ENCODE measurements at places on chromosomes 16 and 17.

DNA sequence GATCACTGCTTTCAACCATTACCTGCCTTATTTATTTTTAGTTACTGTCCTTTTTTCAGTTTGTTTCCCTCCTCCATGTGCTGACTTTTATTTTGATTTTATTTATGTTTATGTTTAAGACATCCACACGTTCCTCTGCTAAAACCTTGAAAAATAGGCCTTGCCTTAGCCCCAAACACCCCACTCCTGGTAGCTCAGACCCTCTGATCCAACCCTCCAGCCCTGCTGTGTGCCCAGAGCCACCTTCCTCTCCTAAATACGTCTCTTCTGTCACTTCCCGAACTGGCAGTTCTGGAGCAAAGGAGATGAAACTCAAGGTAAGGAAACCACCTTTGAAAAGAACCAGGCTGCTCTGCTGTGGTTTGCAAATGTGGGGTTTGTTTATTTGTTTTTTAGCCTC, 9.3 kb upstream of the STH start:
- DNase-seq = no peak

- no peak for DNase-seq
These were observed 8.9 kb downstream of the NSMCE1 start for GRCh38 chr16:27259710-27260109.

DNA sequence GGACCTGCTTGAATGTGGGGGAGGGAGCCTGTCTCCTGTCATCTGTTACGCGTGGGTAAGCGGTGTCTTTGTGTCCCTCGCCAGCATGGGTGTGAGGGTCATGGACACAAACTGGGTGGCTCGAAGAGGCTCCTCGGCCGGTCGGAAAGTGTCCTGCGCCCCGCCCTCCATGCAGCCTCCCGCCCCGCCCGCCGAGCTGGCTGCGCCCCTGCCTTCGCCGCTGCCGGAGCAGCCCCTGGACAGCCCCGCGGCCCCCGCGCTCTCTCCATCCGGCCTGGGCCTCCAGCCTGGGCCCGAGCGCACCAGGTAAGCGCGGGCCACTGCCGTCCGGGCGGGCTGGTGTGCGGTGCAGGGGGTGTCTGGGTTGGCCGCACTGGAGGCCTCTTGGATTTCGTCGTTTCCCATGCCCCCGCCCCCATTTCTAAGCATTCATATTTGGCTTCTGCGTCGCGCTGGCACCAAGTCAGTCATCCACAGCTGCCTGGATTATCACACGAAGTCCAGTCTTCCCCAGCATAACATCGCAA, 43.8 kb downstream of the ELAC2 start:
- no peak for DNase-seq

GRCh38 chr17:75077496-75078283, 10.1 kb upstream of the SLC16A5 start:
- peak; percentile 64 for DNase-seq

GRCh38 chr17:63578027-63578768, 22.5 kb upstream of the TACO1 start:
- DNase-seq = no peak

- DNase-seq = no peak
These were observed 17.2 kb upstream of the UTP6 start for GRCh38 chr17:31918701-31919128.

GRCh38 chr16:50509521-50510341, 38.5 kb upstream of the NKD1 start:
- DNase-seq = peak; percentile 58

DNA sequence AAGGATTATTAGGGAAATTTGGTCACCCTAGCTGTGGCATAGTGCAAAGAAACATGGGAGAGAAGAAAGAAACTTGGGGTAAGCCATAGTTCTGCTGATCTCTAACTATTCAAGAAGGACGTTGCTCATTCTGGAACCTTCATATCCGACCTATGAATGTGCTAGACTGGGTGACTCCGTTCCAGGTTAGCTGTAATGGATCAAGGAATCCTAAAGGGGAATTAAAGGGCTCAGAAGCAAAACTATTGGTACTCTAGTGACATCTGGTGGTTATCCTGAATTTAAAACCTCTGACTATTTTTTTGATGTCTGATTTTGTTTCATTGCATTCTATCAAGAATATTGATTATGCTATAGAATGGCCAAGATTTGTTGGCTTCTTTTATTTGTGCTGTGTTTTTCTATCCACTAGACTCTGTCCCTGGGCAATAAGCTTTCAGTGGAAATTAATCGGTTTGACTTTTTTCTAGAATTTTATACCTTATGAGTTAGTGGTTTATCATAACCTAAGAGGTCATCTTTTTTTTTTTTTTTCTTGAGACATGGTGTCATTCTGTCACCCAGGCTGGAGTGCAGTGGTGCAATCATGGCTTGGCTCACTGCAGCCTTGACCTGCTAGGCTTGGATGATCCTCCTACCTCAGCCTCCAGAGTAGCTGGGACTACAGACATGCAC, 19.5 kb downstream of the PCTP start:
- DNase-seq = no peak

DNA sequence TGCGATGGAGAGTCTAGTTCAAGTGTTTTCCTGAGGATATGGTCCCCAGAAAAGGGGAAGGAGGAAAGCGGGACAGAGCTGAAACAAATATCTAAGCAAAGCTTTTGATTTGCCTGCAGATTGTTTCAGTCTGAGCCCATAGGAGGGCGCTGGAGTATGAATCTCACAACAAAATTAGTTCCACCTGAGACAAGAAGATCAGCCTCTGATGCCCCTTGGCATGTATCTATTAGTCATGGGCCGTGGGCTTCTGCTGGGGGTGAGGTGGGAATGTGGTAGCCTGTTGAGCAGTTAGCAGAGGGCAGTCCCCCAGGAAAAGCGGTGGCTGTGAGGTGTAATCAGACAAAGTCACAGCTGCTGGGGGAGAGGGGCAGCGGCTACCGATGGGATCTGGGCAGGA, 446.9 kb downstream of the CA10 start:
- no peak for DNase-seq

- DNase-seq = no peak
These were observed 27.2 kb downstream of the ZNF423 start for GRCh38 chr16:49828533-49829267.

GRCh38 chr16:58661199-58661830, 23.3 kb downstream of the SLC38A7 start:
- peak; percentile 8 for DNase-seq

DNA sequence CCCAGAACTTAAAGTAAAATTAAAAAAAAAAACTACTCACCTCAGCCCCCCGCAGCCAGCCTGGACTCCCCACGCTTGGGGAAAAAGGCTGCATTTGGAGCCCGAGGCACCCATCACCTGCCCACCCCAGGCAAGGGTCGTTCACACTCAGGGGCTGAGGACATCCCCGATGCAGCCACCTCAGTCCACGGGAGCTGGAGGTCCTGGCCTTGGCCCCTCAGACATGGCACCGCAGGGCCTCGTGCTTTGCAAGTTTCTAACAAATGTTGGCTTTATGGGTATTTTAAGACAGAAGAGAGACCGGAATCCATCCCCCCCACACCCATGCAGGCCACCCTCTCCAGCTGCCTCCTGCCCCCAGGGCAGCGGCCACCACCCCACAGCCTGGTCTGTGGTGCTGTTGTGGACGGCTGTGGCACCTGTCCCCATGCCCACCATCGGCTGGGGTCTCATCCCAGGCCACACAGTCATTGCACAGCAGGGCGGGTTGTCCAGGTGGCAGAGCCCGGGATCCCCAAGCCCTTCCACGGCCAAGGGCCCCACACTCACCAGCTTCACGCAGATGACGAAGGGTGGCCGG, 116.4 kb upstream of the ZNF750 start:
- DNase-seq = no peak

- DNase-seq = no peak
These were observed 2.9 kb downstream of the ABCA3 start for GRCh38 chr16:2337431-2338296.

GRCh38 chr16:3292604-3293003, 9.3 kb downstream of the ZNF263 start:
- no peak for DNase-seq

DNA sequence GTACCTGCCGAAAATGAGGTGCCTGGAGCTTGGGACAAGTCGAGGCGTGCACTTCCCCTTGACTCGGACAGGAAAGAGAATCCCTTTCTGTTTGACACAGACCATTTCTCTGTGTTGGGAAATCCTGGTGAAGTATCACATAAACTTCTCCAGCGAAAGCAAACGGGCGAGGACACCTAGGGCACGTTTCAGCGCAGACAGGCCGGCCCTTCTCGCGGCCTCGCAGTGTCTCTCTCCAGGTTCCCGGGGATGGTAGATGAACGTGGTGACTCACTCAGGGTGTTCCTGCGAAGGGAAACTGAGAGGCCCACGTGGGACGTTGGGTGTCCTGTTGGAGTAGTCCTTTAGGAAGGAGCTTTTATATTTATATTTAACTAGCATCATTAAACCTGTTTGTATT, 36.3 kb upstream of the ZNF750 start:
- DNase-seq = no peak

GRCh38 chr17:5042157-5043022, 7.2 kb upstream of the SLC52A1 start:
- DNase-seq = peak; percentile 73

GRCh38 chr16:14307527-14308367, 236.6 kb downstream of the MRTFB start:
- peak; percentile 38 for DNase-seq

GRCh38 chr17:41583137-41584127, 3.3 kb downstream of the KRT14 start:
- no peak for DNase-seq

GRCh38 chr17:9286434-9286833, 265.1 kb downstream of the NTN1 start:
- DNase-seq = no peak

GRCh38 chr16:70156207-70156978, 17.2 kb upstream of the CLEC18C start:
- no peak for DNase-seq

GRCh38 chr16:12097523-12098428, 121.2 kb downstream of the SNX29 start:
- no peak for DNase-seq

Measured in CD4-positive, alpha-beta T cell treated with Interleukin-6 for 4 hours (primary cell).